ENCODE measurements at places on chromosomes 1 and 21. TPM values are rescaled to one million over a fixed set of nuclear protein-coding genes. Genes with fewer than 3 reads are reported as not detected.

Gene LDLRAD1
- total RNA-seq, result not detected

Gene OR6K3
- not detected for total RNA-seq

Gene EFNA3
- total RNA-seq, result 2.5 TPM

Gene PIK3C2B
- total RNA-seq, result 3.8 TPM

Gene RAP1GAP
- total RNA-seq, result 0.69 TPM

Gene HUNK
- not detected for total RNA-seq

Gene GPR37L1
- not detected for total RNA-seq

Data from A375 (cell line).